RPMI8226 (cell line): ENCODE measurements at places on chromosomes 5 and 9.

DNA sequence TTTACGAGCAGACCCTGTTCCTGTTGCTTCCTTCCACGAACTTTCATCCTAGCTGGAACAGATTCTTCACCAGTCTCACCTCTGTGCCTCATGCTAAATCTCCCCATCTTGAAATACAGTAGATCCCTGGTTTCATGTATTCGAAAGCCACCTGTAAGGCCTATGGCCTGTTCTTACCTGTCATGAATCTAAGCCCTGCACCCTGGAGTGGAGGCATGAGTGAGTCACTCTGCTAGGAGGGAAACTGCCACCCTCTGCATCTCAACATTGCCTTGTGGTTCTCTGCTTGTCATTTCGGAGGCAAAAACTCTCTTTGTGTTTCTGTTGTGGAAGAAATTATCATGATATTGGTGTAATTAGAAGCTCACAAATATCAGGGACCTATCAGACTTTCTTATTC lies 320.0 kb downstream of the ENC1 start:
- no peak for DNase-seq

DNA sequence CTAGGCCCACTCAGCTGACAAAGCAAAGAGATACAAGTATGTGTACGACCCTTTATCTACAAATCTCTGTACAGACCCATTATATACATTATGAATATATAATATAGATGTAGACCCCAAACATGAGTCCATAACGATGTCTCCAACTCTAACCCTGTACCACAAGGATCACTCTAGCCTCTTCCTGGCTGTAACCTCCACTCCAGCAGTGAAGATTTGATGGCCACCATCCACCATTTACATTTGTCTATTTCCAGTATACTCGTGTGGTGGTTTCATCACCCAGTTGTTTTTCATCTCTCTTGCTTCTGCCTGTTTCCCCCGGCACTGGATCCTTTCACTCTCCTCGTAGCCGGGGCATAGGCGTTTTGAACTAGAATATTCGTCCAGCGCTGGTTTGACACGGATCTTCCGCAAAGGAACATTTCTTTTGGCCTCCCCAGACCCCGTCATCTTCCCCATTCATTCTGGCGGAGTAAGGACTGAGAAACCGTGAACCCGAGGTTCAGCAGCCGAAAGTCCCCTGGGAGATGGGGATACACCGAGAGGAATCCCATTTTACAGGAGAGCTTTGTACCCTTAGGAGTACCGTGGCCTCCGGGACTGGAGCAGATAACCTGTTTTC lies 828 bp upstream of the TRIO start:
- no peak for DNase-seq

DNA sequence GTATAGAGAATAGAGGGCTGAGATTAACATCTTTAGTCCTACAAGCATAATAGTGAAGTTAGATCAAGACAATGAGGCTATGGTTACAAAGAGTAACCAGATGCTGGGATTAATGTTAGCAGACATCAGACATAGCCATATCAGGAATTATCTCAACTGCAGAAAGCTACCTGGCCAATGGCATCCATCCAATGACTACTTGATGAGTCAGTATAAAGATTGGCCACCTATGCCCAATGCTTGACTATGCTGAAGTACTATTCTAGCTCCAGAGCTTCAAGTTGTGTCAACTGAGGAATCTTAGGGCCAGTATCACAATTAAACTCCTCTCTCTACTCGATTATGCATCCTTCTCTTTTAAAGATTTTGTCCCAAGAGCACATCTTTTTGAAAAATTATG lies 541.4 kb downstream of the PRELID2 start:
- no peak for DNase-seq

DNA sequence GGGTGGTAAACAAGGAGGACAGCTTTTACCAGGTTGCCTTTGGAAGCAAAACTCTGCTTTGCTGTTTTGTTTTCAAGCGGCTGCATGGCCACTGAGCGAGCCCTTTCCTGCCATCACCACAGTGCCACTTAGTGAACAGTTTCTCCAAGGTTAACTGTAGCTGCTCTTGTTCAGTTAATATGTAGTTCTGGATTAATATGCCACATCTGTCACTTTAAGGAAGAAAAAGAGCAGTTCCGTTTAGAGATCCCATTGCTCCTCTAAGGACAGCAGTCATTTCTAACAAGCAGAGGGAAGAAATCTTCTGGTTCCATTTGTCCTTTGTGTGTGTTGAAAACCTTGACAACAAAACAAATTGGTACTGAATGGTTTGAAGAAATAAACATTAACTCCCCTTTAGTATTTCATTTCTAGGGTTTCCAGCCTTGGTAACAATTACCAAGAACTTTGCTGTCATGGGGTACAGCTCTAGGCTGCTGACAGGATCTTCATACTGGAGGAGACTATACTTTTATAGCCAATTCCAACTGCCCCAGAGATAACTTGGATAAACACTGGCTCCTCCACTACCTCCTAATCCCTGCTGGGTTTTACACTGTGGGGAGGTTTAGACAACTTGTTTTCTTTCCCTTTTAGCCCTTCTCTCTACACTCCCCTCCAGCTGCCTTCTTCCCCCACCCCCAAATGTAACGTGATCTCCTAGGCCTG lies 10.3 kb upstream of the ABL1 start:
- DNase-seq: no peak

- no peak for DNase-seq
These were observed 6.9 kb downstream of the TMEFF1 start for GRCh38 chr9:100479820-100480219.
